ENCODE measurements at places on chromosomes 7 and 10.

DNA sequence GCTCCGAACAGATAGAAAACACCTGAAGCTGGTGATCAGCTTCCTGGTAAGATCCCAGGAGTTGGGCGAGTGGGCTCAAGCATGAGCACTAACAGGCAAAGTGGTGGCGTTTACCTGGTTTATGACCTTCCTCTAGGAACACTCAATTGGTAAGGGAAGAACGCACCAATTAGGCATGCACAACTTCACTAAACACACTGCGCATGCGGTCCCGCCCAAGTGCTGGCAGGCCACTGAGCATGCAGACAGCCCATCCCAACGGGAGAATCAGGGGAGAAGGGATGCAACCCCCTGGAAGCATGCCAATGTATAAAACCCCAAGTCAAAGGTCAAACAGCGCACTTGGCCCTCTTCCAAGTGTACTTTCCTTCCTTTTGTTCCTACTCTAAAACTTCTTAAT, 70.4 kb downstream of the LYZL2 start:
- no peak for DNase-seq

DNA sequence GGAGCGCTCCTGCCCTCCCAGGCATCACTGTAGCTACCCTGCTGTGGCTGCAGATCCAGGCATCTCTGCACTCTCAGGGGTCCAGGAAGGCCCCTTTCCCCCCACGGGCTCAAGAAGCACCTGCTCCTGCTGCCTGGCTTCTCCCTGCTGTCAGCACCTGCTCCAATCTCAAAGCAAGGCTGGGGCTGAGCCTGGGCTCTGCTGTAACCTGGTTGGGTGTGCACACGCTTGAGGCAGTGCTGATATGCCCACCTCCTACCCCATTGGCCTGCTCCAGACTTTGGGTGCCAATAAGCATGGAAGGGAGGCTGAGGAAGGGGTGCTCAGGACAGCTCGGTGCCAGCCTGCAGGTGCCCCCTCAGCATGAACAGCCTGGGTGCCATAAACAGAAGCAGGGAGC, 185.0 kb downstream of the ZNF438 start:
- no peak for DNase-seq

- DNase-seq, result no peak
Measured at GRCh38 chr10:110203500-110204455, 3.6 kb upstream of the MXI1 start.

DNA sequence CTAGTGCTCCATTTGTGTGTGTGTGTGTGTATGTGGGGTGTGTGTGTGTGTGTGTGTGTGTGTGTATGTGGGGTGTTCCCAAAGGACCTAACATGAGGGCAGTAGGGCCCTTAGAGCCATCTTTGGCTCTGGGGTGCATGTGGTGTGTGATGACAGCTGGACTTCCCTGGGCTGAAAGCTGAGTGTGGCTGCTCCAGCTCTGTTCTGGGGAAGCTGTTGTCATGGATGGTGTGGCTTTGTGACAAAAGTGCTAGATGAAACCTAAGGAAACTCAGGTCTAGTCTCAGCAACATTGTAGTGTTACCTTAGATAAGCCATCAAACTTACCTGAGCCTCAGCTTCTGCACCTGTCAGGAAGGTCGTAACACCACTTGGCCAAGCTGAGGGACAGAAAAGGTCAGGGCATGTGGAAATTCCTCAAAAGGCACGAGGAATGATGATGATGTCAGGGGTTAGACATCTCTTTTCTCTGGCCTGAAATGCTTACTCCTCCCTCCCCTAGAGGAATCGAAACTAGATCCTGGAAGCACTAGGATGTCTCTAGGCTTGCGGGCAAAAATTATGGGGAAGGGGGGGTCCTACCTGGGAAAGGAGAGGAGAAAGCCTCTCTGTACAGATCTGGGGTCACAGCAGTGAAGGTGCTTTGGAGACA, 115.4 kb downstream of the RPS24 start:
- DNase-seq, result no peak

GRCh38 chr10:96584035-96584434, 2.8 kb downstream of the TM9SF3 start:
- DNase-seq, result peak; percentile 10

- no peak for DNase-seq
Measured at GRCh38 chr10:96752375-96752774, 32.1 kb upstream of the PIK3AP1 start.

GRCh38 chr7:31120800-31121513, 68.8 kb downstream of the ADCYAP1R1 start:
- no peak for DNase-seq

DNA sequence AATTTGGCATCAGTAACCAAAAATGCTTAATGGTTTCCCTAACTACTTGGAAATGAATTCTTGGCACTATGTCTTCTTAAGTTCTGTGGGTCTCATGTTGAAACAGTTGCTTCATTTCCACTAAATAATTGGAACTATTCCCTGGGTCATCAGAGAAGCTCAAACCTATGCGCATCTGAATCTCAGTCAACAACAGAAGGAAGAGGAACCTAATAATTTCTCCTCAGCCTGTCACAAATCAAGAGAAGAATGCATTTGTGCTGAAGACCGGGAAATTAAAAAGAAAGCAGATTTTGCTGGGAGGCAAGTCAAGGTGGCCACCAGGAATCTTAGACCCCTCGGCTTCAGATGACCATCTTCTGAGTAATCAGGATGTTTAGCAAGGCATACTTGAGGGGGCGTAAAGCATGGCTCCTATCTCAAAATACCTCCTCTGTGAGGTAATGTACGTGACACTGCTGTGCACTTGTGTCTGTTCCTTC, 41.4 kb downstream of the TOMM7 start:
- DNase-seq, result peak; percentile 28

GRCh38 chr7:92778972-92779371, 57.4 kb downstream of the CDK6 start:
- DNase-seq, result no peak

DNA sequence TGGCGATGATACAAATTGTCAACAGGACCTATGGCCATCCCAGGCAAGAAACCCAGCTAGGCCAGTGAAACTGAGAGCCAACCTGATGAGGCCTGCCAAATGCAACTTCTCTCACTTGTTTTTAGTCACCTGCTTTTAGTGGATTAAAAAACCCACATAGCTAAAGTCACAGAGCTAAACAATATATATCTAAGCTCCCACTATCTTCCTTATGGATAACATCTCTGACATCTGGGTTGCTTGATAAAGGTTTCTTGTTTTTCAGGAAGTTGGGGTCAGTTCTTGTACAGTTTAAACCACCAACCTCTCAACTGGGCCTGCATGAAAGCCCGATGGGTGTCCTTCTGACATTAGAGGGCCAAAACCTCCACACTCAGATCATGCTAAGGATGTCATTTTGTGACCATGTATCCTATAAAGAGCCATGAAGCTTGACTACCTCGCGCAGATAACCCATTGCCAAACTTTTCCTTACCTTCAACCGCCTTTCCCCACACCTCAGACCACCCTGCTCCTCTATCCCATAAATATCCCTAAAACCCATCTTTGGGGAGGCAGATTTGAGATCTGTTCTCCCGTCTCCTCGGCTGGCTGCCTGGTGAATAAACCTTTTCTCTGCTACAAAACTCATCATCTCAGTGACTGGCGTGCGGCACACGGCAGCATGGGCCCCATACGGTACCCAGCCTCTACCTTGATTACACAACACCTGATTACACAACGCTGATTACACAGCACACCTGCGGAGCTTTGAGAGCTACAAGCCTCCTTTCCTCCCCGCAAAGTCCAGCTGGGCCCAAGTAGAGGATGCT, 797 bp upstream of the STMP1 start:
- DNase-seq, result no peak

DNA sequence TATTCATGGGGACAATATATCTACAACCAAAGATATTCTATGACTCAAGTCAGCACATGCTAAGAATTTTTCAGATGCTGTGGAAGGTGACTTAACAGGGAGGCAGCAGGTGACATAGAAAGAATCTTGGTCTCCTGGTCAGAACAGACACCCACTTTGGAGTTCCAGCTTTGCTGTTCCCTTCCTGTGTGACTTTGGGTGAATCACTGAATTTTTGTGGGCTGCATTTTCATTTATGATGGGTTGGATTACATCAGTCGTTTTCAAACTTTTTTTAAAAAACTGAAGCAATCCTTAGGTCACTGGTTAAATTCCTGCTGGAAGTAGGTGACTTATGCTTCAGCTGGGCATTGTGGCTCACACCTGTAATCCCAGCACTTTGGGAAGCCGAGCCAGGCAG, 24.9 kb downstream of the RGR start:
- DNase-seq, result no peak

DNA sequence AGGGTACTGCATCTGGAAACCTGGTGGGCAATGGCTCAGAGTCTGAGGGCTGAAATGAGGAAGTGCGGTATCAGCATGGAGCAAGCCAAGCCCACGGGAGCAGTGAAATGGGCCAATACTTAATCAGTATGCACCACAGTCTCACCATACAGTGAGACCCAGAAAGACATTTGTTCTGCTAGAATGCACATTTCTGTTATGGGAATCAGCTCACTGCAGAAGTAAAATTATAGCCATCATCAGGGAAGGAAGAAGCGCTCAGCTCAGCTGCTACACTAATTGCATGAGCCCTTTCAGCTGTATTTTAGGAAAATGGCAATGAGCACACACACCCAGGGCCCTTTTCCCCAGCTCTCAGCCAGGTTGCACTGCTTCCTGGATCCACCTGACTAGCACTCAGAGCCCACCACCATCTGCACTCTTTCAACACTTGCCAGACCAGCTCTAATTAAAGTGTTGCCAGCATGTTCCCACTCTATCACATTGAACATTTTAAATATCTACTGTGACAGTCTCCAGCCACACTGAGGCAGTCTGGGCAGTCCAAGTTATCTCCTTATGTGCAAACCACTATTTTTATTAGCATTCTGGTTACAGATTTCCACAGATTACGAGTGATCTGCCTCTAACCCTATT, 44.2 kb upstream of the PIK3AP1 start:
- DNase-seq, result no peak

GRCh38 chr7:81462672-81463071, 307.2 kb downstream of the HGF start:
- no peak for DNase-seq

DNA sequence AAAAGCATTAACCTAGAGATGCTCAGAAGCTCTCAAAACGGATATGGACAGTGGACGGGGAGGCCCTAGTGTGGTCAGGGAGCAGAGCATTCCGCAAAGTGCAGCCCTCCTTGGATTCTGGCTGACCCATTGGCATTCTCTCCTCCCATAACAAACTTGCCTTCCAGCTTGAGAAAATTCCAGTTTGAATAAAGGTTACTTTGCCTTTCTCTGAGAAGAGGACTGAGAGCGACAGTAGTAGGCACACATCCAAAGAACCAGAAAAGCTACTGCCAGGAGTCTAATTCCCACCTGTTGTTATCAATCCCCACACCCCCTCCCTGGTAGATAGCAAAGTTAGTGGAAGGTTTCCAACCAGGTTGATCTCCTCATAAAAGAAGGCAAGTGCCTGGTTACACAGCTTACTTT, 84.7 kb upstream of the TRIL start:
- DNase-seq, result no peak

DNA sequence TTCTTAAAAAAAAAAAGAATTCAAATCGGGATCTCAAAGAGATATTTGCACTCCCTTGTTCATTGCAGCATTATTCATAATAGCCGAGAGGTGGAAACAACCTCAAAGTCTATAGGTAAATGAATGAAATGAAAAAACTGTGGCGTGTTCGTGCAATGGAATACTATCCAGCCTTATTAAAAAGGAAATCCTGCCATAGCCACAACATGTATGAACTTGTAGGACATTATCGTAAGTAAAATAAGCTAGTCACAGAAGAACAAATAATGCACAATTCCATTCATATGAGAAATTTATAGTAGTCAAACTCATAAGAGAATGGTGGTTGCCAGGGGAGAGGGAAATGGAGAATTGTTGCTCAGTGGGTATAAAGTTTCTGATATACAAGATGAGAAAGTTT, 37.9 kb downstream of the GRK5 start:
- DNase-seq, result no peak

DNA sequence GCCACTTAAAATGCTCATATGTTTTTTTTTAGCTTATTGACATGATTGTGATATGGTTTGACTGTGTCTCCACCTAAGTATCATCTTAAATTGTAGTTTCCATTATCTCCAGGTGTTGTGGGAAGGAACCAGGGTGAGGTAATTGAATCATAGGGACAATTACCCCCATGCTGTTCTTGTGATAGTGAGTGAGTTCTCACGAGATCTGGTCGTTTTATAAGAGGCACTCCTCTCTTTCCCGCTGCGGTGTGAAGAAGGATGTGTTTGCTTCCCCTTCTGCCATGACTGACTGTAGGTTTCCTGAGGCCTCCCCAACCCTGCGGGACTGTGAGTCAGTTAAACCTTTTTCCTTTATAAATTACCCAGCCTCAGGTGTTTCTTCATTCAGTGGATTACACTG, 80.5 kb upstream of the ETV1 start:
- no peak for DNase-seq

GRCh38 chr7:107622429-107622828, 38.2 kb upstream of the SLC26A4 start:
- DNase-seq, result peak; percentile 68

GRCh38 chr10:124999433-125000365, 57.8 kb downstream of the ZRANB1 start:
- no peak for DNase-seq

GRCh38 chr10:63994371-63994770, 473.2 kb downstream of the REEP3 start:
- no peak for DNase-seq

DNA sequence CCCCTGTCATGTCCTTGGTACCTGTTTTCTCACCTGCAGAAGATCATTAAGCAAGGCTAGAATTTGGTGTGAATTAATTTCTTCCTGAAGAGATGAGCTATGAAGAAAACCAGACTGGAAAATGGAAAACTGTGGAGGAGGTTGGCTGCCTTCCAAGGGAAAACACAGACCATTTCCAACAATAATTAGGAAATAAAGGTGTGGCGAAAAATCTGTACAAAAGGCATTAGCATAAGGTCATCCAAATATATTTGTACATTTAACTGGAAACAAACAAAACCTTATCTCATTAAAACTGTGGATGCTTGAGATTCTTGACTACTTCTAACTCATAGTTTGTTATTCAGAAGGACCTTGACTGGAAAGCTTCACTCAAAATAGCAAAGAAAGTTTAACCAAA, 1.7 kb downstream of the STN1 start:
- DNase-seq, result peak; percentile 31

- peak; percentile 62 for DNase-seq
Measured at GRCh38 chr7:23333671-23334246, 34.6 kb downstream of the MALSU1 start.

DNA sequence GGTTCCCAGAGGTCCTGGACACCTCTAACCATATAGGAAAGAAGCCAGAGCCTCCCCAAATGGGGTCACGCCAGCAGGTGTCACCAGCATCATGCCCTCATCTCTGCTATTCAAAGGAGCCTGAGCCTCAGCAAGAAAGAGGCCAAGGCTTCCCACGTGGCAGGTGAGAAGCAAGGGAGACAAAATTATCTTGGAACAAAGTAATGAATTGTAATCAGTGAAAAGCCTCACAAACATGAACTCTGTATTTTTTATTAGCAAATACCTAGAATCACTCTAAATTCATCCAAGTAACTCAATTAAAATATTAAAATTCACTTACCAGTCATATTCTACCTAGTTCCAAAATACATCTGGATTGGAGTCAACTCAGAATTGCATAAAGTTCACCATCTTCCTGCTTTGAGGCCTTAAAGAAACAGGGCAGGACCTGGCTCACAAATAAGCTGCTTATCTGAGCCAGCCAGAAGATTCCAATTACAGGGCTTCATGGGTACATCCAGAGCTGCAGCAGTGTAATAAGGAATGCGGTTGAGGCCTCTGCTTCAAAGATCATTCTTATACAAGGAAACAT, 68.7 kb downstream of the SGMS1 start:
- DNase-seq, result no peak

GRCh38 chr10:65786279-65786678, 1139.6 kb upstream of the LRRTM3 start:
- DNase-seq, result no peak

GRCh38 chr10:52780391-52781155, 8.0 kb upstream of the MBL2 start:
- DNase-seq, result no peak
